Activated CD4-positive, alpha-beta memory T cell treated with anti-CD3 and anti-CD28 coated beads for 36 hours (primary cell): ENCODE measurements at places on chromosomes 2 and 18. TPM values are rescaled to one million over a fixed set of nuclear protein-coding genes. Genes with fewer than 3 reads are reported as not detected.

DNA sequence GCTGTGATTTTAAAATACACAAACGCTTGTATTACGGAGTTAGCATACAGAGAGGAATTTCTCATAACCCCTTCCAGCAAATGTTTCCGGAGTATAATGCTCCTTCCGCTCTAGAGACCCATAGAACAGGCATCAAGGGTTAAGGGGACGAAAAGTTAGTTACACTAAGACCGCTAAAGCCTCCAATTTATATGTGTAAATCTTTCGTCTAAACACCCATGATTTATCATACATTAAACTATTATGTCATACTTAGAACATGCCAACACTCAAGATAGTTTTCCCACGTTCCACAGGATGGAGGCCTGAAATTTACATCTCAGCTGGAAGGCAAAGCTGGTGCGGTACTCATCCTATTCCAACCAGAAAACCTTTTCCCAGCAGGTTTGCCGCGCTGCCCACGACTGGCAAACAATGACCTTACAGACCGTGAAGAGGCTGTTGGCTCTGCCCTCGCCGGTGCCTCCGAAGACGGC, 650 bp downstream of the ORMDL1 start:
- H3K4me1 ChIP-seq: peaks cover 57% of the 10 kb centered on the region
- H3K36me3 ChIP-seq: peaks cover 57% of the 10 kb centered on the region
- no peaks in the 10 kb centered on the region for H3K27me3 ChIP-seq
- DNase-seq: no peak
- peak overlapping the region; percentile 90 for H3K4me3 ChIP-seq

GRCh38 chr2:238063414-238064189, 2.8 kb downstream of the SCLY start:
- no peak for DNase-seq
- no peak overlapping the region for H3K4me3 ChIP-seq
- peaks cover 48% of the 10 kb centered on the region for H3K36me3 ChIP-seq
- no peak overlapping the region for H3K27ac ChIP-seq
- peaks cover 1% of the 10 kb centered on the region for H3K27me3 ChIP-seq
- peaks cover 72% of the 10 kb centered on the region for H3K4me1 ChIP-seq

Gene GAD1
- 2.6 TPM for total RNA-seq

DNA sequence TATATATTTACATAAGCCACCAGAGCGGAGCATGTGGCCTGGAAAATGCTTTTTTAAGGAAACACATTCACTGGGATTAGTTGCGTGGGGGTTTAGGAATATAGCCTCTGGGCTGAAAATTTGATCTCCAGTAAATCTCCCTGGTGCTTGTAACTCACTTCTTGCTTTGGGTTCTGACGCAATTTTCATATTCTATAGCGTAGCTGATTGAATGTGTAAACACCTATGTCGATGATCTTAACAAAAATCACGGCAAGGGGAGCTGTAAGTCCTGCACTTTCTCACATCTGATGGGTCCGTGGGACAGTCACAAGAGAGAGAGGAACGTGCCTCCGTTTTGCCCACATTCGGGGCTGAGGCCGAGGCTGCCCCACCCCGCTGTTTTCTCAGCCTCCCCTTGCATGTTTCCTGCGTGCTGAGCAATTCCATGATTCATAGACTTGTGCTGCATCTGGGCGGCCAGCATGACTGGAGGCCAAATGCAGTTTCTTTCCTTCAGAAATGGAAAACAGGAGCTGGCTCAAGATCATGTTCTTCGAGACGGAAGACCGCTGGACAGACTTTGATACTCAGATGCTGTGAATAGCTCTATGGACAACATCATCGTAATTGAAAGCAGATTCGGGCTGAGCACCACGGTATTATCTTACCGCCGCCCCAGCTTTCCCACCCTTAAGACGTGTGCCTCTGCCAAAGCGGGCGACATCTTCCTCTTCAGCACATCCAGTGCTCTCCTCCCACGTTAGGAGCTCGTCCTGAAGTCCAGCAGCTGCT, 109.2 kb downstream of the TMEM18 start:
- H3K4me3 ChIP-seq: no peak overlapping the region
- no peak for DNase-seq
- no peaks in the 10 kb centered on the region for H3K4me1 ChIP-seq
- H3K27me3 ChIP-seq: peaks cover 36% of the 10 kb centered on the region

DNA sequence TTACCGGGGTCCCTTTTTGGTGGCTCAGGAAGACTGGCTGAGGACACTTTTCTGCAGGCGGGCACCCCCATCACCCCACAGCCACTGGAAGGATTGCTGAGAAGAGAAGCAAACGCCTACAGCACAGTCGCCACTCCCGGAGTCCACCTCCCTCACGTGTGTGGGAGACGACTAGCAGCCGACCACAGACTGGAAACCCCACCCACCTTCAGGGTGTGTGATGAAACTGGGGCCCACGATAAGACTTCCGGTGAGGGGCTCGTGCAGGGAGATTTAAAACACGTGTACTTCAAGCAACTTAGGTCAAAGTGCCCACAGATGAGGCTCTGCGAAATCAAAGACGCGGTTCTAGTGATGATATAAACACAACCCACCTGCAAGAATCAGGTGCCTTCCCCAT, 26.3 kb downstream of the MBP start:
- H3K4me3 ChIP-seq: peak overlapping the region; percentile 64
- H3K4me1 ChIP-seq: peaks cover 94% of the 10 kb centered on the region
- H3K27me3 ChIP-seq: no peaks in the 10 kb centered on the region

Gene ANO7
- total RNA-seq: 1.4 TPM

DNA sequence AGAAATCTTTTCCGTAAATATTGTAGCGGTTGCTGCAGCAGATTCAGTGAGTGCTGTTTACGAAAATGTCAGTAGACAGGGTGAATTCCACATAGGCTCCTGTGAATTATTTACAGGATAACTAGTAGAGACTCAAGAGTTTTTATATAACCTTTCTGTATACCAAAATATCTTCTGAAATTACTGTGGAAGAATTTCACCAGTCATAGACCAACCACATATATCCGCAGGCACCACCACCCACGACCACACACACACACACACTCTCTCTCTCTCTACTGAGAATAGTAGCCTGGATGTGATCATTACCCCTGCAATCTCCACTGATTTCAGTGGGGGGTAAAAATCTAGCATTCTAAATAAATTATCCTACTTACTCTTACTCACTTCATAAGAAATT, 341.8 kb downstream of the RBM43 start:
- no peak overlapping the region for H3K27ac ChIP-seq
- no peak overlapping the region for H3K4me3 ChIP-seq
- H3K36me3 ChIP-seq: no peaks in the 10 kb centered on the region
- DNase-seq: no peak
- H3K4me1 ChIP-seq: no peaks in the 10 kb centered on the region

- no peak overlapping the region for H3K27ac ChIP-seq
- H3K4me3 ChIP-seq: no peak overlapping the region
- H3K4me1 ChIP-seq: no peaks in the 10 kb centered on the region
- no peaks in the 10 kb centered on the region for H3K36me3 ChIP-seq
Observed at GRCh38 chr2:69734035-69734611, 7.8 kb upstream of the ANXA4 start.

Gene COL4A3
- total RNA-seq: not detected

GRCh38 chr2:28842042-28842441, 28.1 kb downstream of the TRMT61B start:
- no peak for DNase-seq
- H3K27me3 ChIP-seq: no peaks in the 10 kb centered on the region
- H3K4me1 ChIP-seq: no peaks in the 10 kb centered on the region
- H3K4me3 ChIP-seq: no peak overlapping the region
- peaks cover 2% of the 10 kb centered on the region for H3K36me3 ChIP-seq

GRCh38 chr2:176653479-176654443, 384.5 kb downstream of the MTX2 start:
- H3K27me3 ChIP-seq: peaks cover 35% of the 10 kb centered on the region
- H3K27ac ChIP-seq: no peak overlapping the region
- H3K4me3 ChIP-seq: no peak overlapping the region

- H3K27ac ChIP-seq: no peak overlapping the region
- no peak for DNase-seq
- no peak overlapping the region for H3K4me3 ChIP-seq
- no peaks in the 10 kb centered on the region for H3K4me1 ChIP-seq
Observed at GRCh38 chr18:27785815-27786471, 391.0 kb downstream of the CDH2 start.

Gene OTOF
- total RNA-seq: 1.9 TPM

DNA sequence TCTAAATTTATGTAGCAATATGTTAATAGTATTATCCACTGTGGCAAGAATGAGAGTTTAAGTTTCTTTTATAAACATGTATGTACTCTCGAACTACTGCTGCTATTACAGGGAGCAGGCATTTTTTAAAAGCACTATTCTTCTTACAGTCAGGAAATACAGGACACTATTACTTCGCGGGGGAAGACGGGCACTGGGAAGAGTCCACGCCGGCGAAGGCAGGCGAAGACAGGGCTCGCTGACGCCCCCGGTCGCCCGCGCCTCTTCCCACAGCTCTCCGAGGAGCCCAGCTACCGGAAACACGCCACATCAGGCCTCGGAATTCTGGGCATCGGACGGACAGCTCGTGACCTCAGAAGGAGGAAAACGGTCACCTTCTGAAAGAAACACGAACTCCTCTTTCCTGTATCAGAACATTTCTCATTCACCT, 90.2 kb downstream of the FAM161A start:
- peak overlapping the region; percentile 95 for H3K27ac ChIP-seq
- no peaks in the 10 kb centered on the region for H3K27me3 ChIP-seq
- no peaks in the 10 kb centered on the region for H3K36me3 ChIP-seq
- peak overlapping the region; percentile 90 for H3K4me3 ChIP-seq
- no peak for DNase-seq
- peaks cover 21% of the 10 kb centered on the region for H3K4me1 ChIP-seq

DNA sequence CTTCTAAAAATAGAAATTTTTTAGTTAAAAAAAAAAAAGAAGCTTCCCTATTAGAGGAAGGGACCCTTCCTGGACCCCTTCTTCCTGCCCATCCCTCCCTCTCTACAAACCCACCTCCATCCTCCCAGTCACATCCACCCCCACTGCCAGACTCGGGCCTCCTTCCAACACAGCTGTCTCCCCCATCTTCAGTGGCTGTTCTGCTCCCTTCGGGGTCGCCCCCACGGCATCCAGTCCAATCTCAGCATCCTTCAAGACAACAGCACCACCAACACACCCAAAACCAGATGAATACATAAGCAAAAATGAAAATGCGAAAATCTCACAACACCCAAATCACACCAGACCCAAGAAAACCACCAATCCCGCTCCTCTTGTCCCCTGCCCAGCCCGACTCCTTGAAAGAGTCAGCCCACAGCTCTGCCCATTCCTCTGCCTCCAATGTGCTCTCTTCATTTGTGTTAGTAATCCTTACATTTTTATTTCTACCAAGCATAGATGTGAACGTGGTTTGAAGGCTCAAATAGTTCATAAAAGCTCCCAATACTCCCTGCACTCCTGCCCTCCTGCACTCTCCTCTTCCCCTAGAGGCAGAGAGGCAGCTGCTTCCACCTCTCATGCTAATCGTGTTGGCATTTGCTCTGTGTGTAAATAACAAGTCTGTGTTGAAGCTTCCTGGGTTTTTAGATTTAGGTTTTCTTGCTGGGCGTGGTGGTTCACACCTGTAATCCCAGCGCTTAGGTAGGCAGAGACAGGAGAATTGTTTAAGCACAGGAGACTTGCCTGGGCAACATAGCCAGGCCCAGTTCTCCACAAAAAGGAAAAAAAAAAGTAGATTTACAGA, 37.0 kb downstream of the MAL start:
- H3K36me3 ChIP-seq: no peaks in the 10 kb centered on the region
- H3K4me3 ChIP-seq: no peak overlapping the region
- H3K4me1 ChIP-seq: peaks cover 29% of the 10 kb centered on the region
- no peaks in the 10 kb centered on the region for H3K27me3 ChIP-seq
- H3K27ac ChIP-seq: peak overlapping the region; percentile 71

Gene TMEM169
- 2.0 TPM for total RNA-seq

Gene LAMA3
- total RNA-seq: not detected

Gene ELMOD3
- total RNA-seq: 11.1 TPM

GRCh38 chr2:137249463-137250130, 484.3 kb downstream of the THSD7B start:
- H3K27me3 ChIP-seq: no peaks in the 10 kb centered on the region
- no peaks in the 10 kb centered on the region for H3K36me3 ChIP-seq

Gene DOK6
- not detected for total RNA-seq

DNA sequence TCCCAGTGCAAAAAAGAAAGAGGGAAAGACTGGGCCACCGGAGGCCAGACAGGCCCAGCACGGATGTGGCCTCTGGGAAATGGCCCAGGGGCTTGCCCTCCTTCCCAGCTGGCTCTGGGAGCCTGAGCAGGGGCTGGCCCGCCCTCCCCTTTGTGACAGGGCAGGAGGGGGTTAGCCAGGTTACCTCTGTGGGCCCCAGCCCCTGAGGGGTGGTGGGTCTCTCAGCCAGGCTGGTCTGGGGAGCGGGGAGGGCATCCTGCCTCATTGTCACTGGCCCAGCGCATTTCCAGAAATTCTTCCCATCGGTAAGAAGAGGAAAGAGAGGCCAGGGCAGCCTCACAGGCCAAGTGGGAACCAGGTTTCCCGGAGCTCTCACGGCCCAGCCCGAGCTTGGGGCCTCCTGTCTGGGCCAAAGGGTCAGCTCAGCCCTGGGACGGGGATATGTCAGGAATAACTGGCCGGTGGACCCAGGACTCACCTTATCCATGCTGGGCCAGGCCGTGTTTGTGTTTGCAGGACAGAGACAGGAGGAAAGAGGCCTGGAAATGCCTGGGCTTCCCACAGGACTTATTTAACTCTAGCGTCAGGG, 182.2 kb downstream of the ZFP36L2 start:
- DNase-seq: no peak
- H3K4me1 ChIP-seq: peaks cover 12% of the 10 kb centered on the region
- no peaks in the 10 kb centered on the region for H3K36me3 ChIP-seq
- no peaks in the 10 kb centered on the region for H3K27me3 ChIP-seq
- no peak overlapping the region for H3K4me3 ChIP-seq
- no peak overlapping the region for H3K27ac ChIP-seq
